ENCODE measurements at places on chromosomes 6 and 20.

- no peak for DNase-seq
Observed at GRCh38 chr20:54874718-54875117, 399.3 kb downstream of the DOK5 start.

- DNase-seq, result no peak
Observed at GRCh38 chr6:114718186-114718585, 375.4 kb upstream of the HS3ST5 start.

DNA sequence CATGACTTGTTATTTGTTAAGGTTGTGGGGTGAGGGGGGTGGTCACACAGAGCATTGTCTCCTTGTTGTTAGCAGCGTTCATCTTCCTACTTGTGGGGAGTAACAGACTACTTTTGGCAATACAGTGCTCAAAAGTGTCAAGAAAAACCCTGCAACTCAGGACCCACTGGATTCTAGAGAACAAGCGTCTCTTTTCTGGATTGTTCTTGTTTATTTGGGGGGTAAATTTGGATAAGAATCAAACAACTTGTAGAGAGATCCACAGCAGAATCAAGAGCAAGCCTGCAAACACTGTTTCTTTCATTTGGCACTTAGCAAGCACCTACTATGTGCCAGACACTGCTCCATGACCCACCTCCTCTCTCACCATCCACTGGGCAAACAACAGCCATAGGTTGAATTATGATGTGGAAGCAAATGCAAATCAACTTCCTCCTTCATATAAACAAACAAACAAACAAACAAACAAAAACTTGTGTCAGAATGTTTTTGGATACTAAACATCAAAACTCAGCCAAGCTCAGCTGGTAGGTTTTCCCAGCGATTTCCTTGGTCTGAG lies 4.0 kb upstream of the NR2E1 start:
- DNase-seq, result no peak

DNA sequence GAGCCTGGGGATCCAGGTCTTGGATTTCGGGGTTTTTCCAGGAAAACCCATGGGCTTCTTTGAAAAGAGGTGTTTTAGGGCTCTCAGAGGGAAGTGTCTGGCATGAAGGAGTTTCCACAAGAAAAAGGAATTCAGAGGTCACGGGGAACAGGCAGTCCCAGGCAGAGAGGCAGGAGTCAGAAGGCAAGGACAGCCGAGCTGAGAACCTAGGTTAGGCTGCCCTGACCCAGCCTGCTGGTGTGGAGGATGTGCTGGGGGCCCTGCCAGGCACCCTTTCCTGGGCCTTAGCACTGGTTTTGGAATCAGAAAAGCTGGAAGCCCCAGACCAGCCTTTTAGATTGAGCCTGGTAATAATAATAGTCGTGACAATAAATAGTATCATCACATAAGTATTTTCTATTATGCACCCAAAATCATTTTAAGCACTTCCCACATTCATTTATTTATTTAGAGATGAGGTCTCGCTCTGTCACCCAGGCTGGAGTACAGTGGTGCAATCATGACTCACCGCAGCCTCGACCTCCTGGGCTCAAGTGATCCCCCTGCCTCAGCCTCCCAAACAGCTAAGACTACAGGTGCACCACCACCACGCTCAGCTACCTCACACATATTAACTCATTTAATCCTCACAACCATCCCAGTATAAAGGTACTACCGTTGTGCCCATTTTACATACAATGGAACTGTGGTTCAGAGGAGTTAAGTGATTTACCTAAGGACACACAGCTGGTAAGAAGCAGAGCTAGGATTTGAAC lies 19.9 kb downstream of the TGM2 start:
- no peak for DNase-seq

- no peak for DNase-seq
Observed at GRCh38 chr6:63529498-63529897, 42.8 kb upstream of the LOC128125822 start.

DNA sequence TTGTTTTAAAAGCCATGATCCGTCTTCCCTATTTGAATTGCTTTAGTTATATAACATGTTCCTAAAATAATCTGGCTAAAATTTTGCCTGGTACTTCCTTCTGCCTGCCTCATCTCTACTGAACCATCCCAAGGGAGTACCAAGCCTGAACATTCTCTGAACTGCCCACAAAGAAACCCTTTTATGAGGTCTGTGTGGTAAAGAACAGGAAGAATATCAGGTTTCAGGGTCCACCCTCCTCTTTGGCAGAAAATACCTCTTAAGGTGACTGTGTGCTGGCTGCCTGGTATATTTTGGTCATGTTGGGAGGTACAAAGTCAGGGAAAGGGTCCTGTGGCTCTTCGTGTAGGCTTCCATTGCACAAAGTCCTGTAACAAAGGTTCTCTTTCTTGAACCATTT lies 574.1 kb upstream of the CHD6 start:
- DNase-seq, result no peak

GRCh38 chr6:39593646-39594045 lies 131.6 kb downstream of the KIF6 start:
- DNase-seq, result no peak

- DNase-seq, result no peak
Observed at GRCh38 chr6:107731422-107732319, 92.4 kb downstream of the SCML4 start.

DNA sequence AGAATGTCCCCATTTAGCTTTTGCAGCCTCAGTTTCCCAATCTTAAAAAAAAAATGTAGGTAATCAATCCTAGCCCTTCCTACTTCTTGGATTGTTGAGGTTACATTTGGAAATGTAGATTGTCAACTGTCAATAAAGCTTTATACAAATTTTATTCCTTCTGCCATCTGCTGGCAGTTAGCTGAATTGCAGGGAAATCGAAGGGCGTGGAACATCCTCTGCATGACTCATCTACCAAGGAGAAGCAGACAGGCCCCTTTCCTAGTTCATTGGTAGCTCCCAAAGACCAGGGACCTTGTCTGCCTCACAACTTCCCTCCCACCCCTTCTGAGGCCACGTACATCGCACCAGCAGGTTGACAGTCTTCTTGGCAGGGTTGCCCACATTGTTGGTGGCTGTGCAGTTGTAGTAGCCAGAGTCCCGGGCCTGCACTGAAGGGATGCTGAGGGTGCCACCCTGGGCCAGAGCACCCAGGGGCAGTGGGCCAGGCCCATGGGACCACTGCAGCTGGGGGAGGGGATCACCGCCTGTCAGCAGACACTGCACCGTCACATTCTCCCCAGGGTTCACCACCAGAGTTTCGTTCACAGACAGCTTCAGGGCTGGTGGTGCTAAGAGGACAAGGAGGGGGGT lies 43.6 kb downstream of the MDGA1 start:
- peak; percentile 33 for DNase-seq

GRCh38 chr6:149859368-149859767 lies 4.8 kb downstream of the LRP11 start:
- DNase-seq, result no peak

GRCh38 chr6:119307056-119307455 lies 42.5 kb downstream of the MAN1A1 start:
- DNase-seq, result no peak

GRCh38 chr20:592506-592905 lies 17.6 kb downstream of the TCF15 start:
- DNase-seq, result no peak

DNA sequence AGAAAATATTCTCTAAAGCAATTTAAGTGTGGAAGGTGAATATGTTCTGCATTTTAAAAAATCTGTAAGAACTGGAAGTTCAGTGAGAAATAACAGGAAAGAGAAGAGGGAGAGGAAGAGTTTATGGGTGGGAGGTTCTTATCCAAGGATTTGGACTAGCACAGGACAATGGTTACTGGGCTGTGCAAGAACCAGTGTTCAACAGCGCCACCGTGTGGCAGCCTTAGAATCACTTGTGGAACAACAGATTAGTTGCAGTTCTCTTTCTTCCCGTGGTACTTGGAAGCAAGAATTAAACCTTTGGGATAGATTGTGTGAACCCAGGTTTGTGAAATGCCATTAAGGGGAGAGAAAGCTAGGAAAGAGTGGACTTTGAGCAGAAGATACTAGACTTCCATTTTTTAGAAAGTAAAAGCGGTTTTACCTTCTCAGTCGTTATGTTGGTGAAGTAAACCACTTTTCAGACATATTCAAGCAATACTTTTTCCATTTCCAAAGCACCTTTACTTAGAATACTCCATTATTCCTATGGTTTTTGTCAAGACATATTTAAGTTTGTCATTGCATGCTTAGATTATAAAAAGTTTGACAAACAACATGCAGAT lies 436.7 kb downstream of the RNF144B start:
- DNase-seq, result peak; percentile 87

Measured in testis (tissue), 5 donors.